ENCODE measurements at places on chromosomes 4 and X. TPM values are rescaled to one million over a fixed set of nuclear protein-coding genes. Genes with fewer than 3 reads are reported as not detected.

DNA sequence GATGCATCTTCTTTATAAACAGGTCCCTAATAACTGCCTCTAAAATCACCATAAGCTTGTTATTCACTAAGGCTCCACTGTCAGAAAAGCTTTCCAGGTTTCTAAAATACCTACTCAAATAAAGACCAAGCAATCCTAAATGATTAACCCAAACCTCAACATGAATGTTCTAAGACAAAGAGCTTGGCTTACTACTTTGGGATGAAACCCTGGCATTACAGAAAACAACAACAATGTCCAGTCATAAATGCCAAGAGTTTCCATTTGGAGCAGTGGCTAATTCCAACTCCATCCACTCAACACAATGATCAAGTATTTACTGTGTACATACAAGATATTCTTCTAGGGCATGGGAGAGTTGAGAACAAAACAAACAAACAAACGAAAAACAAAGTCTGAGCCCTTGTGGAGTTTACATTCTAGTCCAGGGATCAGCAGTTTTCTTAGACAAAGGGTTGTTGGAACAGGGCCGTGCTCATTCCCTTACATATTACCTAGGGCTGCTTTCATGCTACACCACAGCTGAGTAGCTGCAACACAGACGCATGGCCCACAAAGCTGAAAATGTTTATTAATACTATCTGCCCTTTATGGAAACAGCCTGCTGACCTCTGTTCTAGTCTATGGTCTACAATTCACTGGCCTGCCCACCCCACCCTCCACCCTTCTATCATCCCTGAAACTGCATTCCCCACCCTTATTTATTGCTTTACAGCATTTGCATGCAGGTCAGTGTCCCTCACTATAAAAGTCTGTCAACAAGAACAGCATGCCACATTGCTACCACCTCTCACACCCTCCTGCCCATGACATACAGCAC is 23.7 kb downstream of the ABCG2 start:
- no peak for DNase-seq

- DNase-seq, result no peak
Observed at GRCh38 chr4:174192943-174193342, 90.5 kb downstream of the FBXO8 start.

DNA sequence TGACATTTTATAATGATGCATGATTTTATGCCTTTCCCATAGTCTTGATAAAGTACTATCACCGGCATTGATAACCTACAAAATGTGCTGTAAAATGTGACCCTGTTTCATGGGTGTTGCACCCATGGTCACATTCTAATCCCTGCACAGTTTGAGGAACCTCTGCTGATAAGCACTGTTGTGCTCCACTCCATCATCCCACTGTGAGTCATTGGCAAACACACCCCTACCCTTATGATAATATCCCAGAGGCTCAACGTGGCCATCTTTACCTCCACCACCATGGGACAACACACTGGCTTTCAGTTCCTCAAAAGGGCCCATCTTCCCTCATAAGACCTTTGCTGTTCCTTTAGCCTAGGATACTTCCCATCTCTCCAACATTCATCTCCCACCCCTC is 32.0 kb upstream of the SGMS2 start:
- DNase-seq, result no peak

GRCh38 chr4:107548211-107548905 is 171.7 kb downstream of the PAPSS1 start:
- DNase-seq, result peak; percentile 37

GRCh38 chrX:119646515-119646914 is 40.3 kb upstream of the NKRF start:
- DNase-seq, result no peak

DNA sequence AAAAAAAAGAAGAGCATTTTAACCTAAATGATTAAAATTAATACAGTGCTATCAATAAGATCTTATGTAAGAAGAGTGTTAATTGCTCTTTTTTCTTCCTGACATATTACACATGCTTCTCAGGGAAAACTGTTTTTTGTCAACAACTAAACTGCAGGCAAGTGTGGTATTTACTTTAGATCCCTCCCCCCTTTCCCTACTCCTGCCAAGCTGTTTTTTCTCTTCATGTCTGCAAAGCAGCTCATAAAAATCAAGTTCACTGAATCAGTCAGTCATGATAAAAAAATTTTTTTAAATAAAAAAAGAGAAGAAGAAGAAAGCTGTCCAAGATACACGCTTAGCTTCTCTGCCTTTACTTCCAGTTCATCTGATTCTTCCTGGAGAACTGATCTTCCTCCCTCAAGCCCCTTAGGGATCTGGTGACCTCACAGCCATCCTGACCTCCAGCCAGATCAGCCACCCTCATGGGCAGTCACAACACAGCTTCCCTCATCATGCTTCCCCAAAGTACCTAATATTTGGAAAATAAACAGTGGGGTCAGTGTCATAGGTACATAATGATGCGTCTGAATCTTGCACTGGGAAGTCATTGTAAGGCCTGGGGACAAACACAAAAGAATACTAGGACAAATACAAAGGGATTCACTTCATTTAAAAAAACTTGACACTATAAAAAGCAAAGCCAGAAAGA is 87.0 kb downstream of the ZNF827 start:
- no peak for DNase-seq

DNA sequence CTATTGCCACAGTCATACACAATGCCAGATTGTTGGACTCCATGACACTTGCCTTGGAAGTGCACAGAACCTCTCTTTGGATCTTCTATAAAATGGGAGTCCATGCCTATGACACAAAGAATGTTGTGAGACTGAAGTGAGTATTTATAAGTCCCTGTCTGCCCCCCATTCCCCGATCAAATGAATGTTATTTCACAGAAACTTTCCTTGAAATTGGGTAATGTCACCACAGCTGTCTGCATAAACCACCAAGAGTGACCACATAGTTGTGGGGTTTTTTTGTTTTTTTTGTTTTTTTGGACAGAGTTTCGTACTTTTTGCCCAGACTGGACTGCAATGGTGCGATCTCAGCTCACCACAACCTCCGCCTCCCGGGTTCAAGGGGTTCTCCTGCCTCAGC is 27.1 kb upstream of the REST start:
- no peak for DNase-seq

GRCh38 chr4:74451214-74451661 is 6.3 kb downstream of the AREG start:
- no peak for DNase-seq

GRCh38 chr4:52135171-52135570 is 84.1 kb downstream of the SPATA18 start:
- no peak for DNase-seq

DNA sequence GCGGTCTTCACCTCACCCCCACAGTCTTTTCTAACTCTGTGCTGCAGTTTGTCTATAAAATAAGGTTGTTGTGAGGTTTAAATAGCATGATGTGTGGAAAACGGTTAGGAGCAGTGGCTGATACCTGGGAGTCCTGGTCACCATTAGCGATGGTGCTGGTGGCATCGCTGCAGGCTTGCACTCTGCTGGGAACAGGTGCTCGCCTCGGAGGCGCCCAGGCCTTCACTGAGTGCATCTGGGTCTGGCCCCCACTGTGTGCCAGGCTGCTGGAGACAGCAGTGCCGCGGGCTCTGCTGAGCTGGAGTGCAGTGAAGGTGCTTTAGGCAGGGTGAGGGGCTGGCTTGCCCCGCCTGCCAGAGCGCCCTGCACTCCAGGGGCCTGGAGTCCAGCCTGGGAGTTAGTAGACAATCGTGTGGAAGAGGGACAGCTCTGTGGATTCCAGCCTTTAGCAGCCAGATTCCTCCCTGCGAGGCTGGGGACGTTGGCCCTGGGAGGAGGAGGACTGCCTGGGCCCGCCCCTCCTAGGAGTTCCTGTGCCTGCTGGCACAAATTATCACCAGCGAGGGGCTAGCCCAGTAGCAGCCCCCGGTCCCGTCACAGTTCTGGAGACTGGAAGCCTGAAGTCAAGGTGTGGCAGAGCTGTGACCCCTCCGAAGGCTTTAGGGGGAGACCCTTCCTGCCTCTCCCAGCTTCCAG is 7.3 kb downstream of the RGS12 start:
- no peak for DNase-seq

- DNase-seq, result no peak
Observed at GRCh38 chr4:125104616-125105015, 210.1 kb upstream of the FAT4 start.

GRCh38 chrX:5648941-5649568 is 579.6 kb downstream of the NLGN4X start:
- no peak for DNase-seq

Gene SNCA
- polyA plus RNA-seq, result 53.9 TPM

Gene GYPE
- polyA plus RNA-seq, result 4.2 TPM

Gene TRAM1L1
- 17.5 TPM for polyA plus RNA-seq

Gene PRR27
- polyA plus RNA-seq, result 0.15 TPM

Gene POU4F2
- polyA plus RNA-seq, result not detected
